Activated CD4-positive, alpha-beta T cell treated with anti-CD3 and anti-CD28 coated beads for 48 hours (primary cell): ENCODE measurements at places on chromosomes 7 and 10.

- DNase-seq = no peak
These were observed 45.8 kb upstream of the TNS3 start for GRCh38 chr7:47627580-47628283.

DNA sequence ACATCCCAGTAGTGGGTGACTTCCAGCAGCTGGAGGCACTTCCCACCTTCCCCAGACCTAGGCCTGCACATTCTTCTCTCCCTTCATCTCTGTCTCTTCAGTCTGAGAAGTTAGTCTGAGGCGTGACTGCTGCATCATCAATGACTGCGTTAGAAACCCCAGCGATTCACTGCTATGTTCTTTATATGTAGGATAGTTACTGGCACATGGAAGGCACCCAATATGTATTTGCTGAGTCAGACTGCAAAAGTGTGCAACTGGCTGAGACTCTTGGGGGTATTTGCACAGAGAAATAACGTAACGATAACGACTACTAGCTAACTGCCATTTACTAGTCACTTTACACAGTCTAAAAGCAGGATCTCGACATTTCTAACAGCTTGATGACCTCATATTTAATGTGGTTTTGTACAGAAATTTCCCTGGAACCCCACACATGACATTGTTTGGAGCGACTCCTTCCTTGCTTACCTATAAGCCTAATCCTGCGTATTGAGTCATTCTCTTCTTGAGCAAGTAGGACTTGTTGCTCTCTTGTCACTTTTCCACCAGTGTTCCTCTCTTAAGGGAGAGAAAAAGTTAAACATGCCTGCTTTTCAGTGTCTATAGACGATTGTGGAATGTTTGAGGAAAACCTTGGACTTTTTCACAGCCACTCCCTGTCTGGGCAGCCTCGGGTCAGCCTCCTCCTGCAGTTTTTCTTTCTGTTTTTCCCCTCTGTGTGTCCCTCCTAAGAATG, 45.5 kb downstream of the THNSL1 start:
- no peak for DNase-seq

DNA sequence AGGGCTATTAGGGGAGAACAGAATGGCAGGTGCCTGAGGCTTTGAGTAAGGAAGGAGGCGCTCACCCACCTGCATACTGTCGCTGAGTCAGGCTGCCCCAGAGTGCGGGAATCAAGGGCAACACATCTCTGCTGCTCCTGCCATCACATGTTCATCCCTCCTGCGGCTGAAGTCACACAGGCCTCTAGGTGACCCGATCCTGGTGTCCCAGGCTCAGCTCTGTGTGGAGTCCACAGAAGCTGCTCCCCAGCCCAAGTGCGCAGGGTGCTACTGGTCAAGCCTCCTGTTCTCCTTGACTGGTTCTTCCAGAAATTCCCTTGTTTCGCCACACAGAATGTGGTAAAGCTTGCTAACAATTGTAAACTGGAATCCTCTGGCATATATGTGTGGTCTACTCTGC, 96.9 kb upstream of the IL6 start:
- DNase-seq = no peak

DNA sequence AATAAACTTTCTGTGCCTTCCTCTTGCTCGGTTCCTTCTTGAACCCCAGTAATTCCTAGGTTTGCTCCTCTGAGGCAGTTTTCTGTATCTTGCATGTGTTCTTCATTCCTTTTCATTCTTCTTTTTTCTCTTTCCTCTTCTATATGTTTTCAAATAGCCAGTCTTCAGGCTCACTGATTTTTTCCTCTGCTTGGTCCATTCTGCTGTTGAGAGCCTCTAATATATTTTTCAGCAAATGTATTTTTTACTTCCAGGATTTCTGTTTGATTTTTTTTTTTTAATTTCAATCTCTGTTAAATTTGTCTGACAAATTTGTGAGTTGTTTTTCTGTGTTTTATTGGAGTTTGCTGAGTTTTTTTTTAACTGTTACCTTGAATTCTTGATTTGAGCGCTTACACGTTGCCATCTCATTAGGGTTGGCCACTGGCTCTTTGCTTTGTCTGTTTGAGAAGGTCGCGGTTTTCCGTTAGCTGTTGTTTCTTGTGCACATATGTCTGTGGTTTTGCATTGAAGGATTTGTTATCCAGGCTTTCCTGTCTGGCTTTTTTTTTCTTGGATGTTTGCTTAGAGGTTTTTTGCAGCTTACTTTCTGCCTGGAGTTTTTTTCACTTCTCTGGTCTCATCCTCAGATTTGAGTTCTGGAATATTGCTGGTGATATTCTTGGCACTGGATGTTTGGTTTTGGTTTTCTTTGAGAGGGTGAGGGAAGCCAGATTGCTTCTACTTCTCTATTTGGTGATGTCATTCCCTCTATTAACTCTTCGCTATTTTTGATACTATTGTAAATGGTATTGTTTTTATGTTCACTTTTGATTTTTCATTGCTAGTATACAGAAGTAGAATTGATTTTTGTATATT, 12.7 kb downstream of the SPRN start:
- DNase-seq = no peak

GRCh38 chr10:48932831-48933664, 6.6 kb downstream of the LRRC18 start:
- DNase-seq = no peak

DNA sequence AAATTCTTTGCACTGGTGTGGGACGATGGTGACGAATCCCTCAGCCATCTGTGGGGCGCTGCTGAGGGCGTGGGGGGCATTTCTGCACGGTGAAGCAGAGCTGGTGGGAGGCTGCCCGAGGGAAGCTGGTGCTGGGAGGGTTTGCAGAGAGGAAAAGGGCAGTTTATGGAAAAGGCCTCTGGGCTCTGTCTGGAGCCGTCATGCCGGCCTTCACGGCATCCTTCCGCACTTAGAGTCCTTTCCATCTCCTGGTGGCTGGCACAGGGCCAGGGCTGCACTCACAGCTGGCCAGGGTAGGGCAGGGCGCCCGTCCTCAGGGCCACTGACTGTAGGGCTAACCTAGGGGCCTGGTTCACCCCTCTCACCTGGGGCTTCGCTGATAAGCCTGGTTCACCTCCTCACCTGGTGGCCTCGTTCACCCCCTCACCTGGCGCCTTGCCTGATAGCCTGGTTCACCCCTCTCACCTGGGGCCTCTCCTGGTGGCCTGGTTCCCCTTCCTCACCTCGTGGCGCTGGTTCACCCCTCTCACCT, 598 bp upstream of the AMZ1 start:
- DNase-seq = no peak

DNA sequence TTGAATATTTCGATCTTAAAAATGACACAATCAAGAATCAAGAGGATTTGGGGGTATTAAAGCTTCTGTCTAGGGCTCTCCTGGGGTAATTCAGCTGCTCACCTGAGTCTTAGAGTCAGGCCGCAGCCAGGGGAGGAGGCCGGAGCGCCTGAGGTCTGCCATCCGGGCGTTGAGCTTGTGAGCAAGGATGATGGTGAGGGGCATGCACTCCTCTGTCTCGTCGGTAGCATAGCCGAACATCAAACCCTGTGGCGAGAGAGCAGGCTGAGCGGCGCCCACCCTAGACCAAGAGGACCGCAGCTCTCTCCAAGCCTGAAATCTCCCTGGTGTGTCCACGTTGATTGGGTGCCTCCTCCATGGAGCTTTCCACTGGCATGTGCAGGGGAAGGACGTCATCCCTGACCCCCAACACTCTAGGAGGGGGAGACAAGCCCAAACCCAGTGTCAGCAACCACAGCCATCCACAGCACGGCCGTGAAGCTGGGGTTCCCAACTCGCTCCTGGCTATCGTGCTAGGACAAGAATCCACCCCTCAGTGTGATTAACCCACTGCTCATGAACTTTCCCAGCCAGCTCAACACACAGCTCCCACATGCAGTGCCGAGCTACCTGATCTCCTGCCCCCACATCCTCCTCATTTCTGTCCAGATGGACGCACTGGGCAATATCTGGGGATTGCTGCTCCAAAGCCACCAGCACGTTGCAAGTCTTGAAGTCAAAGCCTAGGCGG, 9.2 kb downstream of the MAT1A start:
- DNase-seq = no peak

- no peak for DNase-seq
These were observed 131.8 kb upstream of the GHITM start for GRCh38 chr10:84007482-84007881.

GRCh38 chr10:4057725-4058513, 272.9 kb upstream of the KLF6 start:
- DNase-seq = no peak

DNA sequence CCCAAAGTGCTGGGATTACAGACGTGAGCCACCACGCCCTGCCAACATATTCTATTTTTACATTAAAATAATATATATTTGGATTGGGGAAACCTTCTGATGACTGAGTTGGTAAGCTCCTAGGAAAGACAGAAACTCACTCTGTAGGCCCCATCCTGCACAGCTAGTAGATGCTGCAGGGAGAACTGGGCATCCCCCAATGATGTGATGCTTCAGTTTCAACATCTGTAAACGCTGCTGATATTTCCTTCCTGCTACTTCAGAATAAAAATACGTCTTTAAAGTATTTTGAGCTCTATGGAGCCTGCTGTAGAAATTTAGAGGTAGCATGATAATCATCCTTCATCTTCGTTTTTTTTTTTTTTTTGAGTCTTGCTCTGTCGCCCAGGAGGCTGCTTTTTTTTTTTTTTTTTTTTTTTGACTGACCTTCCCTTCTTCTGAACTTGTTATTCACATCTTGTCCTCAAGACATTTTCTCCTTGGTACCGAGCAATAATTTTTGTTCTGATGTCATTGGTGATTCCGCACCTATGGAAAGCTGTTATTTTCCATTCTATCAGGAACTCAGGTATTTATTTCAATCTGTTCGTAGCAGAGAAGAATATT, 21.8 kb upstream of the INPP5F start:
- no peak for DNase-seq

- no peak for DNase-seq
These were observed 362.3 kb downstream of the GRID1 start for GRCh38 chr10:86004337-86004736.

DNA sequence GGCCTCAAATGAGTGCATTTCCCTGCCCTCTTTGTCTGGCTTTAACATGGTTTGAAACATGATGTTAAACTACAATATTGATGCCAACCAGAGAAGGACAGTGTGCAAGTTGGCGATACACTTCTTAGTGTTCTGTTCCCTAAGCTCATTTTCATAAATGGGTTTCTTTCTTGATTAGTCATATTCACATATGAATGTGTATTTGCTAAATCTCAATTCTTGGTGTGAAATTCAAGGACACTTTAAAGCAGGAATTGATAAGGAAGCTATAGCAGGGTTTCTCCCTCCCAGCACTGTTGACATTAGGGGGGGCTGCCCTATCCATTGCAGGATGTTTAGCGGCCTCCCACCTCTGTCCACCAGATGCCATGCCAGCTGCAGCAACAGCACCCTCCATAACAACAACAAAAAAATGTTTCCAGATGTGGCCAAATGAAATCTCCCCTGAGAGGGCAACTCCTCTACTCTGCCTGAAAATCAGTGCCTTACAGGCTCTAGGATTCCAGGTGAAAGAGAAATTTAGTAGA, 13.1 kb downstream of the CCNY start:
- no peak for DNase-seq

DNA sequence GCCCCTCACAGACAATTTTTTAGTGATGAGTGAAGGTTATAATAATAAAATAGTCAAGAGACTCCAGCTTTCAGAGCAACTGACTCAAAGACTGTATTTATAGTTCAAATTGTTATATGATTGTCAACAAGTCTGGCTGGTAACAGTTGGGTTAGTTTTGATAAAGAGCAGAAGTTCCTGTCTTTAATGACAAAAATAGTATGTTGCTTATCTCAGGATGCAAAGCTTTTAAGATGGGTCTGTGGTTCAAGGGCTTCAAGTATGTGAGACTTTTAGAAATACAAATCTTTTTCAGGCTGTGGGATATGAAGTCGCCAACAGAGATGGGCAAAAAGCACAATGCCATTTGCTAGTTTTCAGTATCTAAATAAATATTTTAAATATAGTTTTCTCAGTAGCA, 118.4 kb downstream of the ABCA13 start:
- DNase-seq = no peak

DNA sequence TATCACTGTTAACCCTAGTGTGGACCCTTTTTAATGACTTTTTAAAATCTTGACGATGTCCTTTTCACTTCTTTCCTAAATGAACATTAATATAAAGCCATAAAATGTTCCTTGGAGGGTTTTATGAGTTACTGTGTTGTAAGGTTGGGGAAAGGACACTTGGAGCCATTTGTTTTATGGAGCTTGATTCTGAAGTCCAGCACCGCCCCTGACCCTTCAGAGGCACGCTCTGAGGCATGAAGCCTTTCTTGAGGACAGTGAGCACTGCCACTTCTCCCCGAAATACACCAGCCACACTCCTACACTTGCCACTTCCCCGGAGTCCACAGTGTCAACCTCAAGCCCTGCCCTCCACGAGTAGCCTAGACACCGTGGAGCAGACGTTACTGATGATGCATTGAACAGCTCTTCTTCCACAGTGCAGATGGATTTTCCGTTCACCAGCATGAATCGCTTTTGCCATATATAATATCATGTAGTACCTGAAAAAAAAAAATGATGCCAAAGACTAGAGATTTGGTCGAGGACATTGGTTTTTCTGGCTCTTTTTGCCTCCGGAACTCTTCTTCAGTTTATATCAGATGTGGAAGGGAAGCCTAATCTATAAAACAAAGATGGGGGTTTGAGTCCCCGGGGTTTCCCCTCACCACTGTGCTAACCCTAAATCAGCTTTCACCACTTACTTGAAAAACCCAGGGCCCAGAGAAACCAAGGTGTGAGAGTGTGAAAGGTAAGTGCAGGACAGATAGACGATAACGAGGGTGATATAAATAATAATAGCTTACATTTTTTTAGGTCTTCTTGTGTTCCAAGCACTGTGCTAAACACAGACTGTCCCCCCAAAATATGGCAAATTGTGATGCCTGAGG, 652.6 kb upstream of the GALNT17 start:
- no peak for DNase-seq

DNA sequence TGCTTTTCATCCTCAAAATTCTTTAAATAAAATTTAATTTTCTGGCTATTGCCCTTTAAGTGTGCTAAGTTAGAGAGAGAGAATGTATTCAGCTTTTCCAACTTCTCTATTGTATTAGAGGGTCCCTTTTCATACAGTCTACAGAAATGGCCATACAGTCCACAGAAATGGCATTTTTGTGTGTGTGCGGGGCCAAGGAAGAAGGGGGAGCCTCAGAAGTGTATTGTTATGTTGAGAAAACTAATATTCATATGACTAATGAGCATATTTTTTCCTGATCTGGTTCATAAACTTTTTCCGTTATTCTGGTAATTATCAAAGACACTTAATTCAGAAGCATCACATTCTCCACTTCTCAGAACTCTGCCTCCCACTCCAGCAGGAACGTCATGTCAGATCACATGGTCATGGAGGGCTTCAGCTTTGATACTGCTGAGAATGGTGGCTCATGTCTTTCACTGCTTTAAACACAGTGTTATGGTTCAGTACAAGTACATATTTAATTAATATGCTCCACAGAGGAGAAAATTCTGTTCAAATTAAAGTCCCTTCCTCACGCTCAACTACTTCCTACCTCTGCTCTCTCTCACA, 37.1 kb downstream of the ELMO1 start:
- DNase-seq = peak; percentile 57

- no peak for DNase-seq
These were observed 75.1 kb downstream of the PDE1C start for GRCh38 chr7:31995134-31995533.

GRCh38 chr7:129341816-129342806, 92.1 kb upstream of the STRIP2 start:
- DNase-seq = no peak
